ENCODE measurements at places on chromosomes 2 and 18.

DNA sequence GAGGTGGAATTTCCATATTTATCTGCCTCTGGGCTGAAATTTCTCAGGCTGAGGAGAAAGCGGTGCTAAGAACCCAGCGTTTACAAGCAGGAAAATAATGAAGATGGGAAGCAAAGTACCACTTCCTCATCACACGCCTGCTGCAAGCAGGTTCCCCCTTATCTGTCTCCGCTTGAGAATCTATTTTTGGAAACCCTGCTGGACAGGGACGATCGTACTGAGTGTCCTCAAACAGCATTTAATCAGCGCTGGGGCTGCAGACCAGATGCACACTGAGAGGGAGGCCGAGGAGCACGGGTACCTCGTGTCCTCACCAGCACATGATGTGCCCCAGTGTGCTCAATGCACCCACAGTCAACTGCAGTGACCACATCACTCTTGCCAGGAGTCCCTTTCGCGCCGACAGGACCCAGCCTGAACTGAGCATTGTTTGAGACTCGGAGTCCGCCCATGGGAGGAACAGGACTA, 160.4 kb downstream of the HDAC4 start:
- DNase-seq: peak; percentile 15

GRCh38 chr2:239192456-239192855, 208.4 kb downstream of the HDAC4 start:
- DNase-seq: no peak

GRCh38 chr2:105895990-105896764, 151.5 kb downstream of the NCK2 start:
- no peak for DNase-seq

GRCh38 chr2:157934684-157935377, 58.7 kb upstream of the ACVR1 start:
- DNase-seq: no peak

GRCh38 chr2:39093218-39093898, 27.5 kb downstream of the SOS1 start:
- DNase-seq: no peak

GRCh38 chr2:43898838-43899346, 60.1 kb downstream of the ABCG8 start:
- no peak for DNase-seq

DNA sequence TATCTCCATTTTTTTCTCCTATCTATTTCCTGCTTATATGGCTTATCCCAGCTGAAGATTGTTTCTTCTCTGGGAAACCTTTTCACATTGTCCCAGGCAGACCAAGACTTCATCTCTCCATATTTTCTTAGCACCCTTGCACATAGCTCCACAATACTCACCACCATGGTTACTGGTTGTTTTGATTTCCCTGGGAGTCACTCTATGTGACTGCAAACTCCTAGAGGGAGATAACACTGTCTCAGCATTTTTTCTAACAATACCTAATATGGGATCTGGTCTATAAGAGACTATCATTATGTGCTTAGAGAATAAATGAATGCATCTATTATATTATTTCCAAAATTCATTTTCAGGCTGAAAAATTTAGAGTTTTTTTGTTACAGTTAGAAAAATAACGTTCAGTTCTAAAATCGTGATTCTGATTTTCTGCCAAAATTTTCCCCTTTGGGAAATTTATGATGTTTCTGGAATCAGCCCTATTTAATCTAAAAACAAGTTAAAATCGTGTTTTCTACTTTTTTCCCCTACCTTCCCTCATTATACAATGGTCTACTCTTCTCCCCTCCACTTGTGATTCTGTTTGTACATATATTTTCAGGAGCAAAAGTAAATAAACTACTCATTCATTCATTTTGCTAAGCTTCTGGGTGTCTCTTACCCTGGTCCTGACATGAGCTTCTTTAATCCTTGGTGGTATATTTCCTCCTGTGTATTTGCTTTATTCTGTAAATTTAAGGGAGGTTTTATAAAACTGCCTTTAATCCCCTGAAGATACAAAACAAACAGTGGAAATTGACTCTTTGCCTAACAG, 95.4 kb downstream of the HNMT start:
- DNase-seq: no peak

DNA sequence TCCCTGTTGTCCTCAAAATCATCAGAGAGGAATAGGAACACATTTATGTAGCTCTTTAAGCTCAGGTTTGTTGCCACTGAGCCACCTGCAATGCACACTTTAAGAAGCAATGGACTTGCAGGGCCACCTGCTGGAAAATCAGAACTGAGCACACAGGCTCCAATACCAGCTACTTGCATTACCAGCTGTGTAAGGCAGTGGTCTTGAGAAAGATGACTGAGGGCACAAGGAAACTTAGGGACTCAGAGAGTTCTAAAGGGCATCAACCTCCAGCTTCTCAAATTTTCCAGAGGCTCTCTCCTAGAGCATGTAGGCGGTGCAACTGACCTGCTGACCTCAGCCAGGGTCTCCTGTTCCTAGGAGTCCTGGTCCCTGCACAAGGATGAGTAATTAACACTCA, 2.5 kb upstream of the CNDP2 start:
- peak; percentile 38 for DNase-seq

DNA sequence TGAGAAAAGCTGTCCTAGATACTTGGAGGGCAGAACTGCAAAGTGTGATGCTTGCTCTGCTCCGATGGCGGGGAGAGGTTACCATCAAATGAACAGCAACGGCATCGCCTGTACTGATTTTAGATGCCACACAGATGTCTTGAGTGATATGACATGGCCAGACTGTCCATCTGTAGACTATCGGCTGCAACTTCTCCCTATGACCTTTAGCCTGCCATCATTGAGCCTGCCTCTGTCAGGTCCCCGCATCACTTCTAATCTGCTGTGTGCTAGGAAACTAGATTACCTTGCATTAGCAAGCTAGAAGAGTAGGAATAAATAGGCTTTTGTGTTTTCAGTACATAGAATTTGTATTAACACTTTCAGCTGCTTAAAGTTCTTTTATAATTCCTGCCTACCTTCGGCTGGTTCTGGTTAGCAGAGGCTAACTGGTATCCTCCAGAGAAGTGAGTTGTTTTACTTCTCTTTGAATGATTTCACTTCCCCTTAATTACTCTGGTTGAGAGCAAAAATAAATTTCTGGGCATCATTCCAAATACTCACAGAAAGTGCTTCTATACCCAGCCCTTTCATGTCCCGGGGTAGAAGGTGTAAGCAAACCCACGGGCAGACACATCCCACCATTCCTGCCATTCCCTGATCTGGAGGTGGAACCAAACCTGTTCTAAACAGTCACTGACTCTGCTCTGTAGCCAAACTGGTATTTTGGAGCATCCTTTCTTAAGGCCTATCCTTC, 24.0 kb downstream of the GAREM2 start:
- DNase-seq: no peak

- DNase-seq: no peak
Measured at GRCh38 chr2:174074831-174075230, 109.7 kb upstream of the SP3 start.

DNA sequence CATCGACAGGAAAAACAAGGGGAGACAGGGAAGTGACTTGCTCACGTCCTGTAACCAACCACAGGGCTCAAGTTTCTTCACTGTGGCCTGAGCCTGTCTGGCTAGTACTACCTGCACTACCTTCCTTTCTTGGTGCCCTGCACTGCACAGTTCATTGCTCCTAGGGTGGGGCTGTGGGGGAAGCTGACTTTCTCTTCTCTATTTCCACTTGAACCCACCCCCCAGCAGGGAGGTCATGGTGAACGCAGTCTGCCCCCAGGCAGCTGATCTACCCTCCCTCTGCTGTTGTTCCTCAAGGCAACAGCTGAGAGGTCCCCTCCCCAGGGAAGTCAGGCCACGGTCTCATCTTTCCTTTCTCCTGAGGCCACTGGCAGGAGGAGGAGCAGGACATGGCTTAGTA, 532.1 kb downstream of the SOX11 start:
- no peak for DNase-seq

DNA sequence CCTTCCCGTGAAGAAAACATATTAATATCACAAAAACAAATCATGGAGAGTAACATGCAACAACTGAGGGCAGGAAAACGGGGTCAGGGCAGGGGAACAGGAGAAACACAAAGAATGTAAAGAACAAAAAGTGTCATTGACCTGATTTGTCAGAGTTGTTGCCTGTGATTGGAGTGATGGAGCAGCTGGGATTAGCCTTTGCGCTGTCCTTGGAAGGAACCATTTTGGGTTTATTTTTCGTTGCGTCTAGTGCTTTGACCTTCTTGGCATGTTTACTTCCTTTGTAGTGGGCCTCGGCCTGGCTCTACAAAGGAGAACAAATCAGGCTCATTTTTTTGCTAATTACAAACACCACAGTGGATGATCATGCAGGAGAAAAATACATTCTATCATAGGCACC, 218.5 kb upstream of the SESTD1 start:
- DNase-seq: no peak

DNA sequence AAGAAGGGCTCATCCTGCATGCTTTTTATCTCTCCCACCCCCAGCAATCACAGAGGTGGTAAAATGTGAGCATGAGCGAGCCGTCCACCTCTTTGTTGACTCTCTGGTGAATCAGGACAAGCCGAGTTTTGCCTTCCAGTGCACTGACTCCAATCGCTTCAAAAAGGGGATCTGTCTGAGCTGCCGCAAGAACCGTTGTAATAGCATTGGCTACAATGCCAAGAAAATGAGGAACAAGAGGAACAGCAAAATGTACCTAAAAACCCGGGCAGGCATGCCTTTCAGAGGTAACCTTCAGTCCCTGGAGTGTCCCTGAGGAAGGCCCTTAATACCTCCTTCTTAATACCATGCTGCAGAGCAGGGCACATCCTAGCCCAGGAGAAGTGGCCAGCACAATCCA, 19.5 kb downstream of the LIPG start:
- no peak for DNase-seq

GRCh38 chr2:203987959-203988358, 51.4 kb downstream of the ICOS start:
- no peak for DNase-seq

GRCh38 chr2:144947709-144948037, 427.8 kb upstream of the ZEB2 start:
- DNase-seq: no peak

DNA sequence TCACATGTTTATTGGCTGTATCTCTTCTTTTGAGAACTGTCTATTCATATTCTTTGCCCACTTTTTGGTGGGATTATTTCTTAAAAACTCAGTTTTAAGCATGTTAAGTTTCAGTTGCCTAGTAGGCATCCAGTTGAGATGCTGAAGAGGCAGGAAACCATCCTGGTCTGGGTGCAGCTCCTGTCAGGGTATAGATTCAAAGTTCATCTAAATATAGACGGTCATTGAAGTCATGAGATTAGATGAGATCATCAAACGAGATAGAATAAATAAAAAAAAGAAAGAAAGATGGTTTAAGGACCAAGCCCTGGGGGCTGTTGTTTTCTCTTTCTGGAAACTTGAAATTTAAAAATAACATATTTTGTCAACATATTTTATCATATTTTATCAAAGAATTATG, 9.2 kb upstream of the DNAH7 start:
- no peak for DNase-seq

DNA sequence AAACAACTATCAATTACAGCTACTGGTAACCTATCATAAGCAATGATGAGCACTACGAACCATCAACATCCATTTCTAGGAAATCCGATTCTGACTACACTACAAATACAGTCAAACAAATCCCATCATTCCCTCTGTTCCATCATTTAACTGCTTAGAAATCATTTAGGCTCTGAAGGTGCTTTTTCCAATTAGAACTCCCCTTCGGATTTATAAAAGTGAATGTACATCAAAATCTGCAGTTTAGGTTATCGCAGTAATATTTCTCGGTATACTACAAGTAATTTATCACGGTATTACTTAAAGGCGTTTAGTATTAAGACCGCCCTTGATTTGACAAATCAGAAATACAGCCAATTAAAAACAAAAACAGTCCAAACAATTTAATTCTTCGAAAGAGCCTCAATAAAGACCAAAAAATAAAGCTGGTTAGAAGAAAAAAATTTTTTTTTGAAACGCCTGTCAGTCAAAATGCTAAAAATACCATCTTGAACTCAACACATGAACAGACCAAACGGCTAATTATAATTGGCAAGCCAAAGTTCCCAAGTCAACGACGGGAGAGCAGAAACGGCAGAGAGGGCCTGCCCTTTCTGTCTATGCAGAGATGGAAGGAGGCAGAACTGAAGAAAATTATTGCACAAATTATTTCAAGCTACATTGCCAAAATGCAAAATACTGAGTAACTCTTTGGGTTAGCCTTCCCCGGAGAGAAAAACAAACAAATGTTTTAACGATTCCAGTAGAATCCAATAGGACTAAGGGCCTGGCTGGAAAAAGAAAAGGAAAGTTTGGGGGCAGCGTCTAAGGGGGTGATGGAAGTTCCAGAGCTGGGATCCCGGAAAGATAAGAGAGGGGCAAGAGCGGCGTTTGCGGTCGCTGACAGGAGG, 1.2 kb downstream of the VPS54 start:
- no peak for DNase-seq

DNA sequence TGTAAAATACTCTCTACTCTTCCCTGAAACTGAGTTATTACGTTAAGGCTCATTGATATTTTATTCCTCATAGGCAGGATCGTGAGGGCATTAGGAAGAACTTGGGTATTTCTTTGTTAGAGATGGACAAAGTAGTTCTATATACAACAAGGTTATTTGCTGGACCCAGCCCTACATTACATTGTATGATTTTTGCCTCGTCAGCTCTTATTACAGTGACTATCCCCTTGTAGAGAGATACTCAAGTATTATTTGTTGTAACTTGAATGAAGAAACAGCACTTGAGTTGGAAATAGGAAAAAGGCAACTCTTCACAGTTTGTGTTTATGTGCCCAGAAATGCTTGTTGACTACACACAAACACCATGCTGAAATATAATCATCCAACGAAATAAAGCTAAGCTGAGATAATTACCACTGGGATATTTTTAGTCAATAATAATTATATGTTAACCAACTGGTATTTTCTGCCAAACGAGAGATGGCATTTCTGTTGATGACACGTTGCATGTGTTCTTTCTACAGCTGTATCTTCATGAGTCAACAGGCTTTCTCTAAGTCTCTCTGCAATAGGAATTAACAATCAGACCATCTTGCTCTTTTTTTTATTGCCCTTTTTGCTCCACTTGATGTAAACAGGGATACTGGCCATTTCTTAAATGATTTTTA, 947.6 kb downstream of the DPP10 start:
- DNase-seq: no peak

DNA sequence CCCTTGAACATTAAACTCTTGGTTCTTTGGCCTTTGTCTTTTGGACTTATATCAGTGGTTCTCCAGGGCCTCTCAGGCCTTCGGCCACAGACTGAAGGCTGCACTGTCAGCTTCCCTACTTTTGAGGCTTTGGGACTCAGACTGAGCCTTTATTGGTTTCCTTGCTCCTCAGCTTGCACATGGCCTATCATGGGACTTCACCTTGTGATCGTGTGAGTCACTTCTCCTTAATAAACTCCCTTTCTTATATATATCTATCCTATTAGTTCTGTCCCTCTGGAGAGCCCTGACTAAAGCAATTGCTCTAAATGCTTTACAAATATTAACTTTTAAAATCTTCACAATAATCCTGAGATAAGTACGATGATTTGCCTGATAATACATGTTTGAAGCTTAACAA, 353.6 kb upstream of the TRIB2 start:
- no peak for DNase-seq

DNA sequence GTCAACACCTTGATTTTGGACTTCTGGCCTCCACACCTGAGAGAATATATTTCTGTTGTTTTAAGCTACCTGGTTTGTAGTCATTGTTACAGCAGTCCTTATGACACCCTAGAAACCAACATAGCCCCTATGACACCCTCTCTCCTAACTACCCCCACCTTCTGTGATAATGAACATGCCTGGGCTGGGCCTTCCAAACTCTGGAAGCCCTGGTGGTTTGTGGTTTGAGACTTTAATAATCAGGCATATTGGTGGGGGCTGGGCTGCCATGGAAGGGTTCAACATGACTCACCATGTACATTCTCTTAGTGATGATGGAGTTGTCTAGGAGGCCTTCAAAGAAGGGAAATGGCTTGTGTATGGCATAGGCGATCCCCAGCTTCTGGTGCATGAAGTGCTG, 3.3 kb downstream of the SP110 start:
- no peak for DNase-seq

Data from stimulated activated CD8-positive, alpha-beta memory T cell treated with anti-CD3 and anti-CD28 coated beads, Interleukin-4, amount 100 ng/mL, for 48 hours (primary cell).